Natural killer cell treated with Interleukin-12 subunit alpha and Interleukin-12 subunit beta and Interleukin-15 and Interleukin-18, amount 100 ng/mL, for 72 hours (primary cell): ENCODE measurements at places on chromosomes 5 and 9. TPM values are rescaled to one million over a fixed set of nuclear protein-coding genes. Genes with fewer than 3 reads are reported as not detected.
A peak's percentile ranks its signal among the peaks of the same experiment; 100 is the strongest.

- no peak for DNase-seq
- H3K27me3 ChIP-seq: peaks cover 7% of the 10 kb centered on the region
- H3K36me3 ChIP-seq: no peaks in the 10 kb centered on the region
- H3K27ac ChIP-seq: no peak overlapping the region
- H3K4me3 ChIP-seq: no peak overlapping the region
- no peaks in the 10 kb centered on the region for H3K4me1 ChIP-seq
Observed at GRCh38 chr5:169344629-169345028, 43.7 kb upstream of the SLIT3 start.

DNA sequence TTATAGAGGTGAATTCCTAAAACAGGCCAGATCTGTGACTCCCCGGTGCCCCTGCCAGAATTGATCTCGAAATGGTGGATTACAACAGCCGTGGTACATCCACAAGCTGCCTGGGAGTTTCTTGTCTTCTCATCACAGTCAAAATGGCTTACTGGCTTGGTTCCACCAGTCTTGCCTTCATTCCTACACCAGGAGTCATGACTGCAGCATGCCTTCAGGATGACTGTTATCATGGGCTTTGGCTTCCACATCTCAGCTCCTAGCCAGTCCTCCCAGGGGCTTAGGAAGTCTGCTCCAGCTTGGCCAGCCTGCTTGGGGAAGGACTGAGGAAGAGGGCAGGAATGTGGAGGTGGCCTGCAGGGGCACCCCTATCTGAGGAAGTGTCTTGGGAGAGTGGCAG is 132.9 kb upstream of the NR3C1 start:
- H3K4me3 ChIP-seq: no peak overlapping the region
- no peaks in the 10 kb centered on the region for H3K27me3 ChIP-seq
- H3K27ac ChIP-seq: no peak overlapping the region
- H3K4me1 ChIP-seq: peaks cover 2% of the 10 kb centered on the region

DNA sequence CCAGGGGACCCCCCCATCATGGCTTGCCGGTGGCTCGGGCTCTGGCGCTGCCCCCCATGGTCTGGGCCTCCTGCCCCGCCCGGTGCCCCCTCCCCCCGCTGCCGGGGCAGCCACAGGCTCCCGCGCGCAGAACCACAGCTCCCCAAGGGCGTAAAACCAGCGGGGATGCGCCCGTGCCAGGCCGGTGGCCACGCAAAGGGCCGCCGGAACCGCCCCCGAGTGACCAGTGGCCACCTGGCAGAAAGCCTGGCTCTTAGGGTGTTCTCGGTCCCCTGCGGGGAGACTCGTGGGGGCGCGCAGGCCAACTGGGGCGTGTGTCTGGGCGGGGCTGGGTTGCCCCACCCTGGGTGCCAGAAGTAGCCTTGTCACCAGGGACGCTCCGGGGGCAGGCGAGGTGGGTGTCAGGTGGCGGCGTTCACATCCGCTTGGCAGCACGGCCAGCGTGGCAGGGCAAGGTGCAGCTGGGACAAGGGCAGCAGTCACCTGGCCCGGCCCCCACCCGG is 515 bp upstream of the AGPAT2 start:
- no peak overlapping the region for H3K4me3 ChIP-seq
- no peaks in the 10 kb centered on the region for H3K36me3 ChIP-seq
- H3K27me3 ChIP-seq: no peaks in the 10 kb centered on the region
- H3K4me1 ChIP-seq: no peaks in the 10 kb centered on the region
- no peak overlapping the region for H3K27ac ChIP-seq

DNA sequence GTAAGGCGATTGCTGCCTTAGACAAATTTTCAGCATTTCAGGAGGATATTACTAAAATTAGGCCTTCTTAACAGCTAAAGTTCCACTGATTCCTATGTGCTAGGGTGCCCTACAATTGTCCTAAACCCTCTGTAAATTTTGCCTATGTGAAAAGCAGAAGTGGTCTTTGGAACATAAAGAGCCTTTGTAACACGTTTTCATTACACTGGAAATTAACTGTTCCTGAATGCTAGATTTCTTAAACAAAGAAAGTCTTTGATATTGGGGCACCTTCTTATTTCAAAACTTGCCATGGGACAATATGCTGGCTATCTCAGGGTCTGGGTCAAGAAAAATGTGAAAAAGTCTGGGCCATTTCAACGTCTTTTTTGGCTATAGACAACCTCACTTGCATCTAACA is 60.4 kb upstream of the MOCS2 start:
- H3K27me3 ChIP-seq: peaks cover 17% of the 10 kb centered on the region
- no peaks in the 10 kb centered on the region for H3K36me3 ChIP-seq
- H3K4me1 ChIP-seq: no peaks in the 10 kb centered on the region
- H3K27ac ChIP-seq: no peak overlapping the region
- no peak for DNase-seq

- peaks cover 7% of the 10 kb centered on the region for H3K36me3 ChIP-seq
- H3K4me3 ChIP-seq: peak overlapping the region; percentile 94
- H3K27me3 ChIP-seq: peaks cover under 1% of the 10 kb centered on the region
Observed at GRCh38 chr5:180860273-180860886, 696 bp downstream of the ZFP62 start.

The TAS2R1 gene
- not detected for total RNA-seq

DNA sequence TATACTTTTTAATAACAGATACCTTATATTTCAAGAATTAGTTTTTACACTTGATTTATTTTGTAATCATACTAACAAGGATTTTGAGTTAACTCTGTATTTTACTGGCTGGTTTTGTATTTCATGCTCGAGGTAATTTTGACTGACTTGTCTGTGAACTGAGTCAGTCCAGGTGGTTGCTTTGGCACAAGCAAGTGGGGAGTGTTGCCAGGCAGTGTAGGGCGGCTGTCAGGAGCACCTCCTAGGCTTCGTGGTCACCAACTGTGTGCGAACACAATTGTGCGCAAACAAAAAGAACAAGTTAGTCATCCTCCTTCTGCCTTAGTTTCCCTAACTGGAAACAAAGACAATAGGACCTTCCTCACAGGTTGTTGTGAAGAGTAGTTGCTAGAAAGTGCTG is 286.3 kb downstream of the ADGRV1 start:
- peaks cover 16% of the 10 kb centered on the region for H3K4me1 ChIP-seq
- H3K27me3 ChIP-seq: peaks cover 14% of the 10 kb centered on the region
- H3K36me3 ChIP-seq: no peaks in the 10 kb centered on the region
- no peak overlapping the region for H3K4me3 ChIP-seq
- H3K27ac ChIP-seq: no peak overlapping the region

GRCh38 chr5:1375871-1376810 is 31.2 kb upstream of the CLPTM1L start:
- H3K4me3 ChIP-seq: no peak overlapping the region
- no peak overlapping the region for H3K27ac ChIP-seq
- no peaks in the 10 kb centered on the region for H3K27me3 ChIP-seq
- H3K36me3 ChIP-seq: no peaks in the 10 kb centered on the region
- peak; percentile 53 for DNase-seq

The HBEGF gene
- 56.0 TPM for total RNA-seq

The GNA14 gene
- total RNA-seq: 0.45 TPM

DNA sequence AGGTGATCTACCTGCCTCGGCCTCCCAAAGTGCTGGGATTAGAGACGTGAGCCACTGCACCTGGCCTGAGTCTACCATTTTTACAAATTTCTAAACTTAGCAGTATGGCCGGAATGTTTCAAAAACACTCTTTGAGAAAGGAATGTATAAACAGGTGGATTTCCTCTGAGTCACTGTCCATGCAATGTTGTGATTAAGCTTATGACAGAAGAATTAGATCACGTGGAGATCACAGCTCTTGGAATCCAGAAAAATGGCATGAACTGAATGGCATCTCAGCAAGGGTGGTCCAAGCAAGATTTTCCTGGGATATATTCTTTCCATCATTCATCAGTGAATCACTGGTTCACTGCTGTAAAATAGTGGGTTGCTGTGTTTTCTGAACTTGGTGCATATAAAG is 865.0 kb downstream of the PTPRD start:
- H3K27me3 ChIP-seq: no peaks in the 10 kb centered on the region
- H3K4me1 ChIP-seq: no peaks in the 10 kb centered on the region
- peaks cover 4% of the 10 kb centered on the region for H3K36me3 ChIP-seq
- no peak for DNase-seq
